ENCODE measurements at places on chromosomes 7 and 10. TPM values are rescaled to one million over a fixed set of nuclear protein-coding genes. Genes with fewer than 3 reads are reported as not detected.

CFAP58 gene
- total RNA-seq, result 0.13 TPM

MYL10 gene
- total RNA-seq, result not detected

C10orf53 gene
- not detected for total RNA-seq

PNLIP gene
- total RNA-seq, result not detected

LCOR gene
- total RNA-seq, result 8.4 TPM

GATA3 gene
- total RNA-seq, result 4.5 TPM

TBL2 gene
- 57.8 TPM for total RNA-seq

LLCFC1 gene
- not detected for total RNA-seq

OR6V1 gene
- not detected for total RNA-seq

RELN gene
- total RNA-seq, result 0.01 TPM

GPR15LG gene
- not detected for total RNA-seq

GBX1 gene
- not detected for total RNA-seq

ANKRD30A gene
- 0.52 TPM for total RNA-seq

SUN3 gene
- total RNA-seq, result not detected

KLF14 gene
- 0.03 TPM for total RNA-seq

TUBGCP2 gene
- total RNA-seq, result 37.5 TPM

CUBN gene
- 0.06 TPM for total RNA-seq

PRF1 gene
- not detected for total RNA-seq

LRRD1 gene
- not detected for total RNA-seq

NDUFB8 gene
- total RNA-seq, result 300 TPM

POLR2J3 gene
- total RNA-seq, result 16.8 TPM

PCLO gene
- total RNA-seq, result 0.96 TPM

ARPC1A gene
- 133 TPM for total RNA-seq

TBX20 gene
- 2.1 TPM for total RNA-seq

HOXA10 gene
- 6.8 TPM for total RNA-seq

ADAMTS14 gene
- total RNA-seq, result 0.09 TPM

AGAP4 gene
- 7.7 TPM for total RNA-seq

MLXIPL gene
- 1.2 TPM for total RNA-seq

PGAM2 gene
- not detected for total RNA-seq

GPR37 gene
- total RNA-seq, result 0.36 TPM

Measured in A549 treated with CORT108297 at 1 μM for 4 hours (cell line).